Stimulated activated CD4-positive, alpha-beta T cell treated with anti-CD3 and anti-CD28 coated beads, Interleukin-15, amount 100 ng/mL, for 1 hour (primary cell): ENCODE measurements at places on chromosomes 16 and 17.

DNA sequence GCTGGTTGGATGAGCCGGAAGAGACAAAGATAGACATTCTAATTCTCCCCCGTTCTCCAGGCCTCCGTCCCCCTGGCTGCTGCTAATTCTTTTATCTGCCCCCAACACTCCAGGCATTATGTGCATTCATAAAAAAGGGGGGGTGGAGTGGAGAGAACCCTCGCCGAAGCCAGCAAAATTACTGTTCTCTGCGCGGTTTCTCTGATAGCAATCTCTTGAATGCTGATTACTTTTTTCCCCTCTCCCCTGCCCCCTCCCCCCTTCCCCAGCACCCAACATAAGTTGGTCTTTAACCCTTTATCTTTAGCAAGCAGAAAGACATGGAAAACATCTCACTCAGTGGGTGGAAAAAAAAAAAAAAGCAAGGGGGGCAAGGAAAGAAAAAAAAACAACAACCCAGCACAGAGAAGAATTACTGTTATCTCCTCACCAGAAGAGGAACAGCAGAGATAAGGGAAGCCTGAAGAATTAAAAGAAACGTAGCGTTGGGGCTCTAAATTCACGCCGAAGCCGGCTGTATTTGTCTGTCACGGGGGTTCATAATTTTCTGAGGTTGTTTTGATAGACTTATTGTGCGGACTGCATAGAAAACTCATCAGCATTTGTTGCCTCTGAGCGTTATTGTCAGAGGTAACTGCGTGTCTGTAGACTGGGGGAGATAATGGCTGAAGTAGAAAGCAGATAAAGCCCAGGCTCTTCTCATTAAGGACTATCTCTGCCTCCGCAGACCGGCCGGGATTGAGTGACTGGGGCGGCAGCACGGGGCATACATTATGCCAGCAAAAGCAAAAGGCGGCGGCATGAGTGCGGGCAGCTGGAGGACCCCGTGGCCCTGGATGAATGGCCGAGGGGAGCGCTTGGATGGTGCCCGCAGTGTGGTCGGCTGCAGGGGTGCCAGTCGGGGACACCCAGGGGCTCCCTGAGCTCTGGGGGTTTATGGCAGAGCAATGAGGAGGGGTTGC is 126.9 kb downstream of the MRM1 start:
- DNase-seq, result no peak

DNA sequence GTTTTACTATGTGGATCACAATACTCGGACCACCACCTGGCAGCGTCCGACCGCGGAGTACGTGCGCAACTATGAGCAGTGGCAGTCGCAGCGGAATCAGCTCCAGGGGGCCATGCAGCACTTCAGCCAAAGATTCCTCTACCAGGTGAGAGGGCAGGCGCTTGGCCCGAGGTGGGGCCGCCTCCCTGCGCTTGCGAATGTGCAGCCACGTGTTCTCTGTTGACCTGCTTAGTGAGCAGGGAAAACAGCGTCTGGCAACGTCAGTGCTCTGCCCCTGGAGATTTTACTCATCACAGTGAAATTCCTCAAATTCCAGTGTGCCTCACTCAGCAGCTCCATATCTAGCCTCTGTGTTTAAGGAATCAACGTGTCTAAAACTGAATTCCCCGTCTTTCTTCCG is 33.4 kb upstream of the CLEC18A start:
- DNase-seq, result no peak

- no peak for DNase-seq
These were observed 3.7 kb downstream of the TMEM98 start for GRCh38 chr17:32931686-32932085.

DNA sequence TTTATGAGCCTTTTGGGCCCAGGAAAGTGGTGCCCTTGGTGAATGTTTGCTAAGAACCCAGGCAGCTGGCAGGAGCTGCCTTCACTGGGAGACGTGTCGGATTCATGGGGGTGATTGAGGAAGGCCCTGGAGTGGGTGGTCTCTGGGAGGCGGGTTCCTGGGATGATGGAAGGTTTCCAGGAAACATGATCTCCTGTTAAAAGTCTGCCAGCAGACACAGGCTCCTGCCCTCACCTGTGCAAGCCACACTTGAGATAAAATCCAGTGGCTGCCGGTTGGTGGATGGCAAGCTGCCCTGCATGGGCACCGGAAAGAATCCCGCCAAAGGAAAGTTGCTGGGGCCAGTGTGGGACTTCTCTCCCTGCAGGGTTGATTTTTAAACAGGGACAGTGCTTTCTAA is 189.0 kb upstream of the CIBAR2 start:
- DNase-seq, result no peak

- DNase-seq, result no peak
These were observed 10.1 kb upstream of the CD300LF start for GRCh38 chr17:74722782-74723181.

GRCh38 chr17:79812353-79813258 is 15.7 kb upstream of the CBX8 start:
- no peak for DNase-seq

DNA sequence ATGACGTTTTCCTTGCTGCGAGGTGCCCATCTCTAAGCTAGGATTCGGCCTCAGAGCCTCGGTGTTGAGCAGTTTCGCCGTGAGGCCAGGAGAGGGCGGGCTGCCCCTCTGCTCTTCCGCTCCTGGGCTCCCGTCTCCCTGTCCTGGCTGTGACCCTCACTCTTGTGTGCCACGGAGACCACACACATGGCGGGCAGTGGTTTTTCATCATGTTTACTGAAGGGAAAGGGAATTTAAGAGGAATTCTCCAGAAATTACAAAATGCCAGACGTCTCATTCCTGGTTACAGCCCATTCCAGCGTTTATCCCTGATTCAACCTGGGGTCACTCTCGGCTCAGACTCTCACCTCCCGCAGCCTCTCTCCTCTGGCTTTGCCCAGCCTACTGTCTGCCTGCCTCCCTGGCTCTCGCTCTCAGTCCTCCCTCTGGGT is 96.8 kb upstream of the ELAC2 start:
- no peak for DNase-seq
